ENCODE measurements at places on chromosomes 2 and 18.
A peak's percentile ranks its signal among the peaks of the same experiment; 100 is the strongest.

DNA sequence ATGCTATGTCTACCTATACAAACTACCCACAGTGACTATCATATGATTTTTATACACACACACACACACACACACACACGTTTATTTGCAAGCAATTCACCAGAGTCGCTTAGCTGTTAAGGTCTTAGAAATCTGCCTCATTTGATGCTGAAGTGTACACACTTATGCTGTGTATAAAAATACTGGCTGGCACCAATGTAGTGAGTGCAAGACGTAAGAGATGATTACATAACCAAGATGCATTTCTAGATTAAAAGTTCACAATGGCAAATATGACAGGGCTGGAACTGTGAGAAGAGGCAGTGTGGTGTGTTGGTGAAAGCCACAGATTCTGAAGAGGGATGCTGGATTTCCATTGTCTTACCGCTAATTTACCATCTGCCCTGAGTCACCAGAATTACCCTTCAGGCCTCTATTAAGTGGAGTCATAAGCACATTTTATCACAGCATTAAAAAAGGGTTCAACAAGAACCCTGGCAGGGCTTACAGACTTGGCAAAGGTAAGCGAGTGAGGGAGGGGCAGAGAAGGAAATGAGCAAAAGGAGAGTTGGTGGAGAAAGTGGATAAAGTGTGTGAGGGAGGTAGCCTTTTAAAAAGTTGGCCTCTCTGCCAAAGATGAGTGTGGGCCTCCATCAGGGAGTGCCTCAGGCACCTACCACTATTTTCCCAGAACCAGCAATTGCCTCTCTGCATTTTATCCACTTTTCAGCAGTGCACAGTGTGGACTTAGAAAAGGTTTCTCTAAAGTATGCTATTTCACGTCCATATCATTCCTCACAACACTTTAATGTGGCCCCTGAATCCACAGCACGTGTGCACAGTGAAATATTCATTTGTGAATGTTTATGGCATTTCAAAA lies 21.5 kb downstream of the MEIS1 start:
- no peak for DNase-seq

DNA sequence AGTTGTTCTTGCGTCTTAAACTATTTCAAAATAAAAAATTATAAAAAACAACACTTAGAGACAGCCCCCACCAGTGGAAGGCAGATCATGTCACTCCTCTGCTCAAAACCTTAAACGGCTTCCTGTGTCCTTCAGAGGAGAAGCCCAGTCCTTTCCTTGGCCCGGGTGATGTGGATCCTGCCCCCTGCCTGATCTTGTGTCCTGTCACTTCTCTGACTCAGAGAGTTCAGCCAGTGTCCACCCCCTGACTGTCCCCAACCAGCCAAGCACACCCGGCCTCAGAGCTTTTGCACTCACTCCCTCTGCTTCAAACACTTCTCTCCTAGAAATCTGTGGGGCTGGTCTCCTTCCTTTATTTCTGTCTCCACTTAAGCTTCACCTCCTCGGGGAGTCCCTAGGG lies 35.4 kb downstream of the TOGARAM2 start:
- no peak for DNase-seq

- no peak for DNase-seq
Observed at GRCh38 chr18:36547544-36547943, 250.0 kb downstream of the FHOD3 start.

DNA sequence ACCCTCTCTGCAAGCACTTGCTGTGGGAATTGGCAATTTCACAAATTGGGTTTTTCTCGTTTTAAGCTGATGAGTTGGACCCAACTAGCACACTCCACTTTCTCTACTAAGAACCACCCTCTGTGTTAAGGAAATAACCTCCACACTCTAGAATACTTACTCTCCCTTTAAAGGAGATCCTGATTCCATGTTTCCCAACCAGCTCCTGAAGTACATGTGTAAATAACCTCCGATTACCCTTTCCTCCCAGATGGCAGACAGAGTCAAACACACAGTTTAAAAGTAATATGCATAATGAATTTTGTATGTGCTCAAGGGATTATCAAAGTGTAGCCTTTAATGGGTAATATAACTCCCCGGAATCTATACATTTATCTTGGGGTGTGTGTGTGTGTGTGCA lies 171.3 kb upstream of the OSR1 start:
- DNase-seq, result no peak

GRCh38 chr2:96512341-96512740 lies 7.2 kb upstream of the NEURL3 start:
- DNase-seq, result no peak

DNA sequence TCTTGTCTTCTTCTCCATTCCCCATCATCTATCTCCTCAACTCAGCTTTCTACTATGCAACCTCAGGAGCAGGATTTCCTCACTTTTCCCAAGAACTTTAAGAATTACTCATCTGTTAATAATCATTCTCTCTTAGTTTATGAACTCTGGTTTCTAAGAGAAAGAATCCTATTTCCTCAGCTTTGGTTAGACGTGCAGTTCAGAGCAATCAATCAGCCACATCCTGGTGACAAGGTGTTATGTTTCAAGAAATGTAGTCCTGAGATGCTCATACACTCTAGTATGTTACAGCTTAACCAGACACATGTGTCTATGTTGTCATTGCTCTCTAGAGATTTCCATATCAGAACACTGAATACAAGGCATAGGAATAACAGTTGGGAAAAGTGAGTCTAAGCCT lies 277.9 kb downstream of the MBD2 start:
- no peak for DNase-seq

DNA sequence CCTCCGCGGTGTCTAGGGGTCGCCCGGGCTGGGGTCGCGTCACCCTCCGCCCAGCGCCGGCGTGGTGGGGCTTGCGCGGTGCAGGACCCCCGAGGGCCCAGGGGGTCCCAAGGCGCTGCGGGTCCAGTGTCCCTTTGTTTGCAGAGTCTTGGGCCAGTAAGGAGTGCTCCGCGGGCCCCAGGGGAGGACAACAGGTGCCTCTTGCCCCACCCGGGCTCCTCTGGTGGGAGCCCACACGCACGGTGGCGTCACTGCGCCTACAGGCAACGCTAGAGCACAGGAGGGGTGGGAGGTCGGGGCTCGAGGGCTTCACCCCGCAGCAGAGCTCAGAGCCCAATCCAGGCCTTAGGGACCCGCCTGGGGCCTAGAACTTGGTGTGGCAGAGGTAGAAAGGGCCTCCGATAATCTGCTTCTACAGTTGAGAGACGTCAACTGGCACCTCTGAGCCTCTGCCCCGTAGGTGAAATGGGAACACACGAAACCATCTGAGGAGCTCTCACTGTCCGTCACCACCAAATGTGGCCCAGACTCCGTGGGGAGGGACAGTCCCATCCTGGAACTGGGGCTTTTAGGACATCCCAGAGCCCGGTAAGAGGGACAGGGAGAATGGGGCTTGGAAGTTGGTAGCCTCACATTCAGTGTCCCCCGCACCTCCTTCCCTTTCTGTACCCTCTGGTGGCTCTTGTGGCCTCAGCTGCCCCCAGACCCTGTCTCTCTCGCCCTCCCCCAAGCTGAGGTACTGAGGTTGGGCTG lies 1.4 kb downstream of the ARID5A start:
- DNase-seq, result peak; percentile 70

GRCh38 chr2:144650907-144651306 lies 131.0 kb upstream of the ZEB2 start:
- no peak for DNase-seq

DNA sequence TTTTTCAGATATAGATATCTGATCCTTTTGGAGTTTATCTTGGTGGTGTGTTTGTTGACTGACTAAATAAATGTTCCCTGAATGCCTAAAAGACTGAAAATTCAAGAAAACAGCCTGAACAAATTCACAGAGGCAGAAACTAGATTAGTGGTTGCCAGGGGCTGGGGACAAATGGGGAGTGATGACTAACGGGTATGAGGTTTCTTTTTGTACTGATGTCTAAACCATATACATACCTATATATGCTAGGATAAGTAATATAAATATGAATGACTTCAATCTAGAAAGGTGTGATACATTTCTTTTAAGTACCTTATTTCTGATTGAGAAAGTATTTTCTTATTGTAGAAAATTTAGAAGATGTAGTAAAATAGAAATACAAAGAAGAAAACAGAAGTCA lies 176.9 kb upstream of the PGAP1 start:
- DNase-seq, result no peak

- no peak for DNase-seq
Observed at GRCh38 chr18:74768096-74768495, 170.4 kb downstream of the ZNF407 start.

GRCh38 chr18:36536426-36536825 lies 238.9 kb downstream of the FHOD3 start:
- no peak for DNase-seq

DNA sequence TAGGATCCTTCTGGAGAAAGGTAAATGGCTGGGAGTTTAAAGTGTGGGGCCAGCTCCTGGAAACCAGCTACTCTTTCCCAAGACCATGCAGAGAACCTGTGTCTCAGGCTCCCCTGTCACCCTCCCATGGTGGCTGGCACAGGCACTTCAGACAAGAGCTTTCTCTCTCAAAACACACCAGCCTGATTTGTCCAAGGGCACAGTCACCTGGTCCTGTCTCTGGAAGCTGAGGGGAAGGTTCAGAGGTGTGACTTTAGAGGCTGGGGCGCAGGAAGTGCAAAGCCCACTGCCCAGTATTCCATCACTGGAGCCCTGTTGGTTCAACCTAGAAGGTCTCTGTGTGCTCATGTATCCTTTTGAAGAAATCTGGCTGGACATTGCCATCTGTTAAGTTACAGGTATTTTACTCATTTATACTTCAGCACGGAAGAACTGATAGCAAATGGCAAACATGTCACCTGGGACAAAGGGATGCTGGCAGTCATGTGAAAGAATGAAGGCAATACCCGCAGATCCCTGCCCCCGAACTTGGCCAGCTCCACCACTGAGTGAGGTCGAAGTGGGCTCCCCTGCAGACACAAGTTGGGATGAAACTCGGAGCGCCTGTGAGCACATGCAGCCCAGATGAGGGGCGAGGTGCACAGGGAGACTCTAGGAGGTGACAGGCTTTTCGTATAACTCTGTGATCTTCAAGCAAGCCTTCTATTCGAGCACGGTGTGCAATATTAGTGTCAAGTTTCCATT lies 96.9 kb upstream of the MGAT4A start:
- no peak for DNase-seq

GRCh38 chr2:174183076-174183475 lies 65.3 kb downstream of the OLA1 start:
- no peak for DNase-seq

GRCh38 chr2:201888426-201888800 lies 82.1 kb downstream of the CDK15 start:
- DNase-seq, result no peak

- DNase-seq, result no peak
Observed at GRCh38 chr2:168316073-168316440, 68.7 kb upstream of the STK39 start.

- no peak for DNase-seq
Observed at GRCh38 chr2:216486708-216487107, 11.9 kb upstream of the RPL37A start.

DNA sequence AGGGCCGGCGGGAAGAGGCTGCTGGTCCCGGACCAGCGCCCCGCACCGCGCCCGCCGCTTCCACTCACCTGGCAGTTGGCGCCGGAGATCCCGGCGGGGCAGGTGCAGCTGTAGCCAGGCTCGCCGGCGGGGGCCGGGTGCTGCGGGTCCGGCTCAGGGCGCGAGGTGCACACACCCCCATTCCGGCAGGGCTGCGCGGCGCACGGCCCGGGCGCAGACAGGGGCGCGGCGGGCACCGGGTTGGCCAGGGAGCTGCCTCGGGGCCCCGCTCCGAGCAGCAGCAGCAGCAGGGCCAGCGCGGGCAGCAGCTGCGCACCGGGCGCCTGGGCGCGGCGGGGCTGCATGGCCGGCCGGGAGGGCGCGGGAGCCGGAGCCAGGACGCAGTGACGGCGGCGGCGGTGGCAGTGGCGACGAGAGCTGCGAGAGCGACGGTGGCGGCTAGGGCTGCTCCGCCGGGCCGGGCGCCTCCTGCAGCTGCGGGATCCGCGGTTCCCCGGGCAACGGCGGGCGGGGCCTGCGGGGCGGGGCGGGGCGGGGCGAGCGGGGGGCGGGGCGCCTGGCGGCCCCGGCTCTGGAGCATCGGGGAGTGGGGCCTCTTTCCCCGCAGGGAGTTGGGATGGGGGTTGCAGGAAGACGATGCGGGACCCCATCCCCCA lies at the start of gene DNER:
Gene DNER (minus strand): TSS at position 476 of the 656 bp plus-strand sequence. CDS start 132 bp downstream, at position 344.
- DNase-seq, result peak; percentile 39

DNA sequence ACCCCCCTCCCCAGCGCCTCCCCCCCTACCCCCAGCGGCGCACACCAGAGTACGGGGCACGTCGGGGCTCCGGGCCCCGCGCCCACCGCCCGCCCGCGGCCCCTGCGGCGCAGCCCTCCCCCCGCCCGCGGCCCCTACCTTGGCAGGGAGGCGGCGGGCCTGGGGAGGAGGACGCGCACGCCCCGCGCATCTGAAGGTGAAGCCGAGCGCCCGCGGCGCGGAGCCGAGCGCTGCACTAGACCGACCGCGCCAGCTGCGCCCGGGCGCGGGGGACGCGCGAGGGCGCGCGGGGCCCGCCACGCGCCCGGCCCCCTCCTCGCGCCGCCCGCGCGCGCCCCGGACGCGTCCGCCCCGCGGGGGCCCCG lies at the start of gene ZNF516:
Gene ZNF516 (minus strand): TSS at position 237 of the 365 bp plus-strand sequence. CDS start 52,188 bp downstream, outside the sequence.
- peak; percentile 28 for DNase-seq

- no peak for DNase-seq
Observed at GRCh38 chr2:63880625-63881024, 38.9 kb downstream of the UGP2 start.

DNA sequence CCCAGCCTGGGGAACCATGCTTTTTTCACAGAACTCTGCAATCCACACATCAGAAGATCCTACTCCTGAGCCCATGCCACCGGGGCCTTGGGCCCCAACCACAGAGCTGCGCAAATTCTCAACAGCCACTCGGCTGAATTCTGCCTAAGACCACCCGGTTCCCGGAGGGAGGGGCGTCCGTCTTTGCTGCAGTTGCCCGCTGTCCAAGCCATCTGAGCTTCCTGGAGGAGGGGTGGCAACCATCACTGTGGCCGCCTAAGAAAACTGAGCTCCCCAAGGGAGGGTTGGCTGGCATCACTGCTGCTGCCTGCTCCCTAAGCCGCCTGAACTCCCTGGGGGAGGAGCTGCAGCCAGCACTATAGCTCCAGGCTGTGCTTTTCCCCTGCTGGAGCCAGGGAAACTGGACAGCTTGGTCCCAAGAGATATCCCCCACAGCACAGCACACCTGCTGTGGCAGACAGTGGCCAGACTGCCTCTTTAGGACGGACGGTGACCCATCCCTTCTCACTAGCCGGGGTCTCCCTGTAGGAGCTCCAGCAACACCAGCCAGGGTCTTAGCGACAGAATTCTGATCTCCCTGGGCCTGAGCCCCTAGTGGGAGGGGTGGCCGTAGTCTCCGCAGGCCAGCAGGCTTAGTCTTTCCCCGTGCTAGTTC lies 1411.6 kb upstream of the CDH2 start:
- no peak for DNase-seq

DNA sequence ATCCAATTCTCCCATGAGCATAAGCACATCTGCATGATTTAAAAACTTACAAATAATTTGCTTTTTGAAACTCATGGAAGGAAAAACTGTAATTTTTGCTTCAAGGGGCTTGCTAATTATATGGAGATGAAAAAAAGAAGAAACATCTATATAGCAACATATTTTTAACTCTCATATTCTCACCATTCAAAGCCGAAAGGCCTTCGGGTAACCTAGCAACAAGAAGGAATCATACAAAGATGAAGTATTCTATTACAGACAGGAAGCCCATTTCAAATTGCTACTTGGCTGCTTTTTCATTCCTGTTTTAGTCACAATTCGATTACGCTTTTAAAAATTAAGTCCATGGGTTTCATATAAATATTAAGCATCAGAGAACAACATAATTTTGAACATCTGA lies 39.2 kb upstream of the RNU4ATAC start:
- no peak for DNase-seq
